HEK293T (cell line): ENCODE measurements at places on chromosomes 1 and 21.

DNA sequence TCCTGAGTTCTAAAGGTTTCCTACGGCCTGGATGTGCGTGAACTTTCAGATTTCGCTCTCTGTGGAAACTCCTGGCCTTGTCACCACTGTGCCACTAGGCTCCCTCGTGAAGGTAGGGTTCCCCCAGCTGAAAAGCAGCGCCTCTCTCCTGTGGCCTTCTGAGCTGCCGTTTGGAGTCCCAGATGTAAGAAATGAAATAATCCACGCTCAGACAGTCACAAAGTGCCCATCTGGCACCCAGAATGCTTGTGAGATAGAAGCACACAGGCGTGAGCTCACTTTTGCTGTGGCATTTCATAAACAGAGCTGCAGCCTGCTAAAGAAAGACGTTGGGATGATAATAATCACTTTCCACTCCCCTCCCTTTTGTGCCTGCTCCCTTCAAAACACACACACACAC, 65.8 kb downstream of the LMO4 start:
- no peak for DNase-seq

- no peak for DNase-seq
Measured at GRCh38 chr21:26159869-26160268, 10.7 kb downstream of the APP start.

DNA sequence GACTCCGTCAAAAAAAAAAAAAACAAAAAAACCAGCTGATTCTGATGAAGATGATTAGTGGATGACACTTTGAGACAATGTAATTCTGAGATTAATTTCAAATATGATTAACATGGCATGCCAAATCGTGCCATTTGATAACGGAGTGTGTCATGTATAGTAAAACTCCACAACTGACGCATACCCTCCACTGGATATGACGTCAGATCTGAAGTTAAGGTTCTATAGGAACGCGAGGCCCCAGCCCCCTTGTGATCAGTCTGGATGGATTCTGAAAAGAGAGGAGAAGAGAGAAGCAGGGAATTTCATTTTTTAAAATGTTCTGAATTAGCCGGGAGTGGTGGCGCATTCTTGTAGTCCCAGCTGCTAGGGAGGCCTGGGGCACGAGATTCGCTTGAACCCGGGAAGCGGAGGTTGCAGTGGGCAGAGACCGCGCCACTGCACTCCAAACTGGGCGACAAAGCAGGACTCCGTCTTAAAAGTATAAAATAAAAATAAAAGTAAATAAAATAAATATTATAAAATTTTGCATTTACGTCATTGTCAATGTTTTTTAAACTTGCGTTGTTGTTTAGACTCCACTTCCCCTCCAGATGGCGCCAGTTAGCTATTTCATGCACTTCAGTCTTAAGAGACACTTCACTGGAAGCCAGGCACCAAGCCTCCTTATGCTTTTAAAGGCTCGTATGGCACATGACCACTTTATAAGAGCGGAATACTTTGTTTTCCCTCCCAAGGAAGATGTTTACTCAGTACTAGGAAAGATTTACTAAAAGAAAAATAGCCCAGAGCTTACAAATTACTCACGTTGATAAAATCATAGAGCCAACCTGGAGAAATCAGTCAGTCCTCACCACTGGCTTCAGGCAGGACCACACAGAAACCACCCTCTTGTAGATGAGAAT, 65.5 kb downstream of the UBE2U start:
- DNase-seq: peak; percentile 83

DNA sequence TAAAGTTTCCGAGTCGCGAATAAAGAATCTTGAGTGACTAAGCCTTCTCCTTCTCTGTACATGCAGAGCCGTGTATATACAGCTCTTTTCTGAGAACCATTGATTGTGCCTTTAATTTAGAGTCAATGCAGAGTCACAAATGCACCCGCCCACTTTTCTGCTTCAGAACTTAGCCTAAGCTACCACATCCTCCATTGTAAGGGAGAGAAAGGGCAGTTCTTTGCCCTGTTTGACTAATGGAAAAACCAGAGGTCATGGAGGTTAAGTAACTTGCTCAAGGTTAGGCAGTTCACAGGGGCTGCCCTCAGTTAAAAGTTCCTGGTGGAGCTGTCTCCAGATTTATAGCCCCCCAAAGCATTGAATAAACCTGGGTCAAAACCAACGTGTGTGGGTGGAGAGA, 139.6 kb downstream of the TOMM20 start:
- DNase-seq: no peak

DNA sequence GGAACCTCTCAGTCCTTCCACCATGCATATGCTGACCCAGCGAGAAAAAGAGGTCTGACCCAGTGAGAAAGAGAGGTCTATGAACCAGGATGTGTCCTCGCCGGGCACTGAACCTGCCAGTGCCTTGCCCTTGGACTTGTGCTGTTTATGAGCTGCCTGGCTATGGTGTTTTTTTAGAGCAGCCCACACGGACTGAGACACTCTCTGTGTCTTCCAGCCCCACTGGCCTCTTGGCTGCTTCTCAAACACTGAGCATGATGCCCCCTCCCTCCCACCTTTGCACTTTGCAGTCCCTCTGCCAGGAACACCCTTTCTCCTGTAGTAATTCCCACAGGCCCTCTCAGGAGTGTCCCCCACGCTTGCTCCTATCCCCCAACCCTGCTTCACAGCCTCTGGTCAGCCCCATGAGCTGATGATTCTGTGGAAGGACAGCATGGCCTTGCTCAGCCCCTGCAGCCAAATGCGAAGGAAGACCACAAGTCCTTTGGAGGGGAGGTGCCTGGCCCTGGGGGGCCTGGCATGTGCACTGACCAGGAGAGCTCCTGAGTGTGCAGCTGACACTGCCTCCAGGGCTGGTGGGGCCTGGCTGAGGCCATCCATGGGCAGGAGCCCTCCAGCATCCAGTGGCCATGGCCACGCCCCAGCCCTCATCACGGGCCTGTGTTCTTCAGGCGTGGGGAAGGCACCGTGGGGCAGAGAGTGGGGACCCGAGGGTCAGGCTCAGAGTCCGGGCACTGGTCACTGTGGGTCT, 23.8 kb downstream of the WNT3A start:
- DNase-seq: no peak

GRCh38 chr1:95116580-95117206, 462 bp upstream of the TLCD4 start:
- DNase-seq: peak; percentile 85

DNA sequence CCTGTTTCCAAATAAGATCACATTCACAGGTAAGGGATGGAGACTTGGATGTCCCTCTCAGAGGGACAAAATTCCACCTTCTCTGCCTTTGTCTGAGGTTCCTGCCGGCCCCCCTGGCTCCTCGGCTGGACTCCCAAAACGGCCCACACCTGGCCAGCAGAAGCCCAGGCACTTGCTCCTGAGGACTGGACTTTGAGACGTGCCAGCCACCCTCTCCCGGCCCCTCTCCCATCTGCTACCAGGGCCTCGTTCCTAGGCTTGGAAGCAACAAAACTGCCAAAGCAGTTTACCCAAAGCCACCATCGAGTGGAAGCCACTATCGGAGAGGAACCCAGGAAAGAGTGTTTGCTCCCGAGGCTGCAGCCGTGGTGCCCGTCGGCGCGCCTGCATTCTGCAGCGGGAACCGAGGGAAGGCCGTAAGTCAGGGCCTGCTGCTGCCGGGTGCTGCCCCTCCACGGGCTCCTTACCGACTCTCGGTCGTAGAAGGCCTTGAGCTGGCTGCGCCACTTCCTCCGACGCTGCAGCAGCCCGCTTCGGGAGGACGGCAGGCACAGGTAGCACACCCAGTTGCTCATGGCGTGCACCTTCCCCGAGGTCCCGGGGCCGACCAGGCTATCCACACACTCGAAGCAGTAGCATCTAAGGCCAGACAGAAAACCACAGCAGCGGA, 3.5 kb downstream of the DNMT3L start:
- DNase-seq: no peak

GRCh38 chr21:37436174-37436573, 69.6 kb downstream of the DYRK1A start:
- DNase-seq: no peak

DNA sequence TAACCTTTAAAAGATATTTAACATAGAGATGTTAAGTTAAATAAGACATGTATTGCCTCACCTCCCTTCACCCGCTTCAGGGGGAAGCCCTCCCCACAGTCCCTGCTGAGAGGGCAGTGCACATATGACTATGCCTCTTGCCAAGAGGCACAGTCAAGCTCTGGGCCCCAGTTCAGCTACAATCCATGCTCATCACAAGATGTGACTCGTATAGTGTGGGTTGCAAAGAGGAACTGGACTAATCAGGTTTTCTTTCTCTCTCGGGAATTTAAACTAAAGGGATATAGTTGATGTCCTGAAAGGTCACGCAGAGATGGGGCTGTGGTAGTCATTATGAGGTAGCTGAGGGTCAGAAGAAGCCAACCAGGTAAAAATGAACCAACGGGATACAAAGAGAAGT, 35.6 kb downstream of the LYST start:
- DNase-seq: no peak

DNA sequence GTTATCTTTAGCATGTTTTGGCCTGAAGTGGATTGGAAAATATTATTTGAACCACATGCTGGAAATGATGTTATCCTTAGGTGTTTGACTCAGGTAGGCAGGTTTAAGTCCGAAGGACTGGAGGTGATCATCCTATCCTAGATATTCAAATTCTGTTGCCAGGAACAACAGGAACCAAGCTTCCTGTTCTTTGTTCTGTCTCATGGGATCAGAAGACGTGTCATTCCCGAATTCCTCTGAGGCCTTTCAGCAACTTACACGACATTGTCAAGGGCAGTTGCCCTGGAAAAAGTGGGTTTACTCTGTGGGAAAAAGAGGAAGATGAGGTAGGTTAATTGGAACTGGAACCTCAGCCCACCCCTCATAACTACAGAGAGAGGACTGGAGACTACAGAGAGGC, 36.6 kb downstream of the SLAMF6 start:
- DNase-seq: no peak
